Thoracic aorta (tissue), 2 donors: ENCODE measurements at places on chromosomes 16 and 17. TPM values are rescaled to one million over a fixed set of nuclear protein-coding genes. Genes with fewer than 3 reads are reported as not detected.

- H3K27ac ChIP-seq: no peak overlapping the region
- DNase-seq: no peak
- H3K27me3 ChIP-seq: peaks cover 9% of the 10 kb centered on the region
- H3K36me3 ChIP-seq: no peaks in the 10 kb centered on the region
Observed at GRCh38 chr16:86298758-86299134, 211.6 kb upstream of the FOXF1 start.

DNA sequence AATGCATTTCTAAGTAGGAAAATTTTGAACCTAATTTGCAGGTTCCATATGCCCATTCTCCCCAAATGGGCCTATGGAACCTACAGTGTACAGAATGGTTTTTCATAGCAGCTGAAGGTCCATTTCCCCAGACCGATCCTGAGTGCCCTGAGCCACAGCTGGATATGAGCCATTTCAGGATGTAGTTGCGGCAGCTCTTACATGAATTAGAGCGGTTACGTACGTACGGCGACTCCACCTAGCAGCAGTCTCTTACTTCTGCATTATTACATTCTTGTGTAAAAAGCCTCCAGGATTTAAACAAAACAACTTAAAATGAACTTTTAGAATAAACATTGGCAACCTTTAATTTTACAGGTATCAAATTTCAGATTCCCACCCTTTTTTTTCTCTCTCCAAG, 225.3 kb downstream of the SNX29 start:
- no peak for DNase-seq
- no peaks in the 10 kb centered on the region for H3K27me3 ChIP-seq
- no peak overlapping the region for H3K27ac ChIP-seq
- no peaks in the 10 kb centered on the region for H3K36me3 ChIP-seq
- peaks cover 12% of the 10 kb centered on the region for H3K4me1 ChIP-seq
- no peak overlapping the region for H3K4me3 ChIP-seq

- no peaks in the 10 kb centered on the region for H3K27me3 ChIP-seq
Observed at GRCh38 chr17:33106525-33107165, 115.0 kb downstream of the SPACA3 start.

DNA sequence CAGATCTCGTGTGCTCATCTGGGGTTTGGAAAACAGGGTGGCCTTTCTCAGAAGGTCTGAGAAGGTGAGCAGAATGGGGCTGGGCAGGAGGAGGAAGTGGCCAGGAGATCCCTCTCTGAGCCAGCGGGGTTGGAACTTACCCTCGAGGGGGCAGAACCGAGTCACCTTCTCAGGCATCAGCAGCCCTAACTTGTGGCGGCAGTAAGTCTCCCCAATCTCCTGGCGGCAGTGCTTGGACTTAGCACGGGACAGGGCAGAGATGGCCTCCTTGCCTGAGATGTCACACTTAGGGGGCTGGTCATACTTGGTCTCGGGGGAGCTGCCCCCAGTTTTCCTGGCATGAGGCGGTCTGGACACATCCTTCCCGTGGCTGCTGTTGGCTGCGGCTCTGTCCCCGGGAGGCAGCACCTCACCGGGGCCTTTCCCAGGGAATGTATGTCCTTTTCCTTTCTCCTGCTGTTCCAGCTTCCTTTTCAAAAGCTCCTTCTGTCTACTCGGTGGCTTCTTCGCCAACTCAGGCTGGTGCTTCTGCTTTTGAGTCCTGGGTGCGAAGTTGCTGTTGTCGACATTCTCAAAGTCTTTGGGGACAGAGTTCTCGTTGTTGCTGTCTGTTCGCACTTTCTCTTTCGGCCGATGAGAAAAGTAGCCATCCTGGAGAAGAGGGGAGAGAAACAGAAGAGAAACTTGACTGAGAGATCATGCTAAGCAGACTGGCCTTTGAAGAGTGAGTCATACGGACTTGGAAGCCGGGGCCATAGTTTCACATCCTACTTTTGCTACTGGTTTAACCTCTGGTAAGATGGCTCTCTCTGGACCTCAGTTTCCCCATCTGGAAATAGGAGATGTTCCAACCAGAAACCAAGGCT, 211.7 kb downstream of the XYLT1 start:
- no peaks in the 10 kb centered on the region for H3K4me1 ChIP-seq
- peak overlapping the region; percentile 30 for H3K4me3 ChIP-seq
- no peak for DNase-seq
- no peaks in the 10 kb centered on the region for H3K27me3 ChIP-seq

- no peaks in the 10 kb centered on the region for H3K27me3 ChIP-seq
- no peak for DNase-seq
- no peaks in the 10 kb centered on the region for H3K4me1 ChIP-seq
Observed at GRCh38 chr17:32732900-32733299, 144.0 kb downstream of the MYO1D start.

The MAF gene
- 20.0 TPM for total RNA-seq

GRCh38 chr17:40963838-40964237, 2.9 kb downstream of the KRT39 start:
- no peaks in the 10 kb centered on the region for H3K4me1 ChIP-seq
- H3K27ac ChIP-seq: no peak overlapping the region
- H3K4me3 ChIP-seq: no peak overlapping the region
- no peak for DNase-seq

- no peaks in the 10 kb centered on the region for H3K4me1 ChIP-seq
- peak overlapping the region; percentile 35 for H3K4me3 ChIP-seq
- no peak for DNase-seq
- H3K27ac ChIP-seq: peak overlapping the region; percentile 12
- H3K27me3 ChIP-seq: no peaks in the 10 kb centered on the region
Observed at GRCh38 chr16:51834133-51834532, 683.1 kb upstream of the SALL1 start.

DNA sequence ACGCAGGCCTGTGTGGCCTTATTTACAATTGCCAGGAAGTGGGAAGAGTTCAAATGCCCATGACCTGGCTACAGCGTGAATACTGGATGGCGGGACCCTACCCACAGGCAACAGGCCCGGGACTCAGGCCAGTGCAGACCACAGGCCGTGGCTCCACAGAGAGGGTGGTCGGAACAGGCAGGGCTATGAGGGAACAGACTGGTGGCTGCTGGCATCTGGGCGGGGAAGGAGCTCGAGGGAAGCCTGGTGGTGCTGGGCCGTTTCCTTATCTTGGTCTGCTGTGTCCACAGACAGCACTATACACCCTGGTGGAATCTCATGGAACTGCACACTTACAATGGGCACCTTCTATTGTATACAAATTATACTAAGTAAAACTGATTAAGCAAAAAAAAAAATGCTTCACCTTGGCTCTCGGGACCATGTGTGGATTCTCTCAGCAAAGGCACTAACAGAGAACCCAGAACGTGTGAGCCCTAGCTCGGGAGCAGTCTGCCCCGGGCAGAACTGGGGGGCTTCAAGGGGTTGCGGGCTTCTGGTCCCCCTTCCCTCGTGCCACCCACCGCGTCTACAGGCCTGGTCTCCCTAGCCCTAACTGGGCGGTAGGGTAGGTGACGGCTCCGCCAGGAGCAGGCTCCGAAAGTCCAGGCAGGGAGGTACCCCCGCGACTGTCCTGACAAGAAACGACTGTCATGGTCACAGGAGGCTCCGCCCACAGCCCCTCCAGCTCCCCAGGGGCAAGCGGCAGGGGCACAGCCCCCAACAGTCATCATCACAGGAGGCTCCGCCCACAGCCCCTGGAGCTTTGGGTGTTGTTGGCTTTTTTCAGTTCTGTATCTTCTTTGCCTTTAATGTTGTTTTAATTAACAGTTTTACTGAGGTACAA, 21.8 kb downstream of the CEP131 start:
- H3K4me1 ChIP-seq: peaks cover 5% of the 10 kb centered on the region
- peaks cover 14% of the 10 kb centered on the region for H3K36me3 ChIP-seq
- no peak overlapping the region for H3K27ac ChIP-seq

GRCh38 chr16:27383556-27384243, 18.3 kb upstream of the IL21R start:
- DNase-seq: no peak
- no peaks in the 10 kb centered on the region for H3K36me3 ChIP-seq
- H3K4me1 ChIP-seq: no peaks in the 10 kb centered on the region
- no peaks in the 10 kb centered on the region for H3K27me3 ChIP-seq
- no peak overlapping the region for H3K4me3 ChIP-seq
- H3K27ac ChIP-seq: no peak overlapping the region

- H3K27me3 ChIP-seq: no peaks in the 10 kb centered on the region
- no peaks in the 10 kb centered on the region for H3K36me3 ChIP-seq
- no peak overlapping the region for H3K4me3 ChIP-seq
- no peak overlapping the region for H3K27ac ChIP-seq
Observed at GRCh38 chr16:67356396-67356795, 29.8 kb downstream of the LRRC36 start.

The TNS4 gene
- 0.78 TPM for total RNA-seq

The IQCK gene
- 17.5 TPM for total RNA-seq

The CACNB1 gene
- 14.3 TPM for total RNA-seq

The CXCL16 gene
- 27.6 TPM for total RNA-seq

DNA sequence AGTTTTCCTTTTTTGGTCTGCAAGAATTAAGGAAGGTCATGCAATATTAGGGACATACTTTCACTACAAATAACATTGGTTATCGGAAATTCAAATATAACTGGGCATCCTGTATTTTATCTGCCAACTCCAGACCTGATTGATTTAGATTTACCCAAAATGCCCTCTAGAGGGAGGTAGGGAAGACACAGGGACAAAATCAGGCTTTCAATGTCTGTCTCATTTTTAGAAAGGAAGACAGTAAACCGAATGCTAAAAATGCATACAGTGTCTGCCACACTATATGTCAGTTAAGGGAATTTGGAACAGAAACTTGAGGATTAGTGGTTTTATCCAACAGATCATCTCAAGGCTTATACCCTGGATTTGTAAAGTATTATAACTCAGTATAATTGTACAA, 161.7 kb upstream of the SOX9 start:
- H3K4me3 ChIP-seq: no peak overlapping the region
- H3K27ac ChIP-seq: no peak overlapping the region
- no peaks in the 10 kb centered on the region for H3K27me3 ChIP-seq
- H3K4me1 ChIP-seq: no peaks in the 10 kb centered on the region

- H3K27ac ChIP-seq: no peak overlapping the region
- no peaks in the 10 kb centered on the region for H3K4me1 ChIP-seq
- no peaks in the 10 kb centered on the region for H3K27me3 ChIP-seq
- H3K36me3 ChIP-seq: no peaks in the 10 kb centered on the region
- no peak for DNase-seq
- H3K4me3 ChIP-seq: no peak overlapping the region
Observed at GRCh38 chr16:53576210-53576609, 73.2 kb upstream of the AKTIP start.

The TERB1 gene
- not detected for total RNA-seq

The SPN gene
- 10.2 TPM for total RNA-seq

- H3K36me3 ChIP-seq: peaks cover 59% of the 10 kb centered on the region
- no peaks in the 10 kb centered on the region for H3K27me3 ChIP-seq
- H3K4me3 ChIP-seq: no peak overlapping the region
- no peak for DNase-seq
Observed at GRCh38 chr16:16122264-16122663, 101.0 kb downstream of the ABCC6 start.

- H3K4me1 ChIP-seq: peaks cover 10% of the 10 kb centered on the region
- no peaks in the 10 kb centered on the region for H3K36me3 ChIP-seq
- H3K4me3 ChIP-seq: no peak overlapping the region
- no peak for DNase-seq
- H3K27ac ChIP-seq: no peak overlapping the region
- no peaks in the 10 kb centered on the region for H3K27me3 ChIP-seq
Observed at GRCh38 chr16:78510496-78510895, 411.0 kb downstream of the WWOX start.
